Skeletal muscle cell (primary cell): ENCODE measurements at places on chromosomes 12 and 14.
A peak's percentile ranks its signal among the peaks of the same experiment; 100 is the strongest.

DNA sequence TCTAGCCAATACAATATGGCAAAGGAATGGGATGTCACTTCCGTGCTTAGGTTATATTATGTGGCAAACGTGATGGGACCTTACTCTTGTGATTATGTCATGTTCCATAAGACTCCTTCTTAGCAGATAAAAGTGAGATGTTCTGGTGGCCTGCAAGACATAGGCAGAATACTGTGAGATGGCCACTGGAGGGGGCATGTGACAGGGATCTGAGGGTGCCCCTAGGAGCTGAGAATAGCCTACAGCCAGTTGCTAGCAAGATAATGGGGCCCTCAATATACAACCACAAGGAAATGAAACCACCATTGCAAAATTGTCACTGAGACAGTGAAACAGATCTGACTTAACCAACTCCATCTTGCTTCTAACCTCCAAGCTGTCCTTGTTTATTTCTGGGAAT lies 151.4 kb upstream of the SSTR1 start:
- DNase-seq, result no peak

GRCh38 chr14:41925409-41925808 lies 318.7 kb downstream of the LRFN5 start:
- peak; percentile 8 for DNase-seq

DNA sequence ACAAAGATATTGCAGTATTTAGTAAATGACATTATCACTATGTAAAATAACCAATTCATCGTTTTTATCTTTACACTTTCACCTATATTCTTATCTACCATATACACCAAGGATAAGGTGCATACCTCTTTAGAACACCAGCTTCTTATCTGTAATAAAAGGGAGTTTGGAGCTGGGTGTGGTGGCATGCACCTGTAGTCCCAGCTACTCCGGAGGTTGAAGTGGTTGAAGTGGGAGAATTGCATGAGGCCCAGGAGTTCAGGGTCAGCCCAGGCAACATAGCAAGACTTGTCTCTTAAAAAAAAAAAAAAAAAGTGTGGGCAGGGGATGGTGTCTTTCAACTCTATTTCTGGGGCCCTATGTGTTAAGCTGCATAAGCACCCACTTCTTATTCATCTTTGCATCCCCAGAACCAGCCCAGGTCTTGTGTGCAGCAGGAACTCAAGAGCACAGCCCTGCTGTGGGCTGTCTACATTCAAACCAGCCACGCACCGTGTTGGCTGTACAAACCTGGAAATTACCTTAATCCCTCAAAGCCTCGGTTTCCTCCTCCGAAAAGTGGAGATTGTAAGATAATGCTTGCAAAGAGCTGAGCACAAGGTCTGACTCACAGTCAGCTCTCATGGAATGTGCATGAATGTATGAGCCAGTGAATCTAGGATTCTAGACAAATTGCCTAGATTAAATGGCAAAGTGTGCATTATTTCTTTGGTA lies 256.6 kb upstream of the FOXN3 start:
- DNase-seq, result no peak

DNA sequence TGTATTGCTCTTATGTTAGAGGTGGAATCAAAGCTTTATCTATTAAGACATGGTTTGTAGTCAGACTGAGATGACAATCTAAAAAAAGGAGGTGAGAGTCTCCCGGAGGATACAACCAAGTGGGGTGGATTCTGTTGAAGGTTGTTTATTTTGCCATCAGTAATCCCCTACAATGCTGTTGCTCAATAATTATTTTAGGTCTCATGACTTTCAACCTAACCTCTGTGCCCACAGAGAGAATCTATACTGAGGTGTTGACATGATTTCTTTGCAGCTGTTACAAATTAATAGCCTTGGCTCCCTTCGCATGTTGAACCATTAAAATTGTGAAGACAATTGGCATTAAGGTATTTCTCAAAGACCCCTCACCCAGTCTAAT lies 28.7 kb upstream of the FOS start:
- no peak for DNase-seq

DNA sequence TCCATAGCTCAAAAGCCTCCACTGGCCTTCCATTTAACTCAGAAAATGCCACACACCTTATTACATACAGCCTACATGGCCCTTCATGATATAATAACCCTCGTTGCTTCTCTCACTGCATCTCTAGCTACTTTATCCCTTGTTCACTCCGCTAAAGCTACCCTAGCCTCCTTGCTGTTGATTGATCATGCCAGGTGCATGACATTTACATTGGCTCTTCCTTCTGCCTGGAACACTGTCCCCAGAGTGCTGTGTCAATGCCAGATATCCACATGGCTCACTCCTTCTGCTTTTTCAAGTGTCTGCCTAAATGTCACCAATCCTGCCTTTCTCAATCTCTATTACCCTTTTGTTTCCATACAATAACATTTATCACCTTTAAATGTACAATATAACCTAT lies 58.3 kb downstream of the CAND1 start:
- no peak for DNase-seq

- no peak for DNase-seq
Measured at GRCh38 chr12:120710805-120711296, 593 bp downstream of the UNC119B start.

GRCh38 chr12:78617683-78618082 lies 246.9 kb upstream of the SYT1 start:
- DNase-seq, result no peak

DNA sequence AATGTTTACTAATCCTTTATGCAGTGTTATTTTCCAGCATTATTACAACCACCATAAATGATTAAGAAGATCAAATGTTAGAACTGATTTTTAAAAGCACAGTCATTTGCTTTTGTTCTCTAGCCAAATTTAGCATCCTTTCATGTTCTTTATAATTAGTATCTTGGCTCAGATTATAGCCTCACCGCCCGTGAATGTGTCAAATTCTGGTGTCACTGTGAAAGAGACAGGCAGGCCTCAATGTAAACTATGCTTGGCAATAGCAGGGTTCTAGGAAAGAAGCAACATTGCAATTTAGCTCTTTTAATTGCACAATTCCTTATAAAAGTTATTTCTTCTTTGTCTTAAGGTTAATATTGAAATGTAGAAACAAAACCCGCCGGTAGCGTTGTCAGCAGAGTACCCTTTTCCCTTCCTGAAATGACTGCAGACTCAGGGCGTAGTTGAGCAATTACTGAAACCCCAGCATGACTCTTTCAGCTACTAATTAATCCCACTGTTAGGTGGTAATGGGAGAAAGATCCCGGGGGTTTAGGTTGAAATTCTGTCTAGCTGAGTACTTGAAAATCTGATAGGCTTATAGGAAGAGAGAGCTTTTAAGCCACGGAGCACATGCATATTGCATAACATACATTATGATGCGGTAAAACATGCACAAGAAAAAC lies 1600.5 kb upstream of the SEL1L start:
- no peak for DNase-seq

DNA sequence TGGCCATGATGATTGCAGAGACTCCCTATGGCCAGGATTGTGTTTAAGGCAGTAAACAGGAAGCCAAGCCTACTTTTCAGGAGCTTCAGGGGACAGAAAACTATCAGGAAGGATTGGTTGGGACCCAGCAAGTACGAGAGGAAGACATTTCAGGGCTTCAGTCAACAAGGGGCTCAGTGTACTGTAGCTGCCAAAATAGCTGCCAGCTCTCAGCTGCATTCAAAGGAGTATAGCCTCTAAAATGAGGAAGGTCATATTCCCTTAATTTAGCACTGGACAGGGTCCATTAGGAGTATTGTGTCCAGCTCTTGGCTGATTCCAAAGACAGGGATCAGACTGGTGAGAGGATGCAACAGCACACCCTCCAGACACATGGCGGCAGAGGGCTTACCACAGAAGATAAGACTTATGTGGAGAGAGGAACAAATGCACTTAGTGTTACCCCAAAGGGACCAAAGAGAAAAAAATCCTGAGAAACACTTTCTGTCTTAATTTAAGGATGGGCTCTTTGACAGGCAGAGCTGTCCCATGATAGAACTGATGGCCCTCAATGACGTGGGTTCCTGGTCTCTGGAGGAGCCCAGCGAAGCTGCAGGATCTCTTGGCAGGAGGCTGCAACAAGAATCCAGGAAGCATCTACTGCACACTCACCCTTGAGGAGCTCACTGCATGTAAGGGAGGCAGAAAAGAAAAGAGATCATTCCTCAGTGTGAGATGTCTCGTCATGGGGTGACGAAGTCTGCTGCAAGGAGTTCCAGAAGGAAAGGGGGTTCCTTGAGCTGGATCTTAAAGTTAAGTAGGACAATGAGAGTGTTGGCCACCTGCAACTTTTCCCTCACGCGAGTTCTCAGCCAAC lies 14.8 kb downstream of the BDKRB1 start:
- DNase-seq, result no peak

GRCh38 chr12:42696406-42697149 lies 107.0 kb upstream of the PRICKLE1 start:
- peak; percentile 78 for DNase-seq

DNA sequence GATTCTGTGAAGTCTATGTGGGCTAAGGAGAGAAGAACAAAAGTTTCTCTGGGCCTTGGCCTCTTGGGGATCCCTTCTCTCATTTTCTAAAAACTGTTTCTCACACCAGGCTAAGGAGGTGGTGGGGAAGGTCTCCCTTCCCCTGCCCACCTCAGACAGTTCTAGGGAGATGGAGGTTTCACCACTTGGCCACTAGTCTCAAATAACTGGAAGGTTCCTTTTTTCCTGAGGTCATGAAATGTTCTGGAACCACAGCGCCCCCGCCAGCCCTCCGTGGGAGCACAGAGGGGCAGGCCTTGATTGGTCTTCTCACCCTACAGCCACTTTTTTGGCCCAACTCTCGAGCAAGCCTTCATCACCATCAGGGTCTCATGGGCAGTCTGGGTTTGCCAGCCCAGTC lies 12.6 kb downstream of the C12orf43 start:
- DNase-seq, result no peak

DNA sequence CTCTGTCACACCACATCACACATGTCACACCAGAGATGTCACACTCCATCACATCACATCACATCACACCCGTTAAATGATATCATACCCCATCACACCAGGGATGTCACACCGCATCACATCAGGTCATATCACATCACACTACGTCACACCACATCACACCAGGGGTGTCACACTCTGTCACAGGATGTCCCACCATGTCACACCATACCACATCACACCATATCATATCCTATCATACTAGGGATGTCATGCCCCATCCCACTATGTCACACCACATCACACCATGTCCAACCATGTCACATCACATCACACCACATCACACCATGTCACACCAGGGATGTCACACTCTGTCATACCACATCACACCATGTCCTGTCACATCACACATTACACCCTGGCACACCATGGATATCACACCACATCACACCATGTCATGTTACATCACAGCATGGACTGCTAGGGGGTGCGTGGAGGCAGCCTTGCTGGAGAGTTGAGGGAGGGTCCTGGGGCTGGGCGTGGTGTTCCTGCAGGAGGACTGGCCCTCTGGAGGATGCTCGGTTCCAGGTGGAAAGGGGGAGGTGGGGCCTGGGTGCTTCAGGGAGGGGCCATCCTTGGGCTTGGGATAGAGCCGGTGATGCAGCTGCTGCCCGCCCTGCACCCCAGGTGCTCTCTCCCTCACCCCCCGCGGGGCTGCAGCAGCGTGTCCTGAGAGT lies 134.6 kb downstream of the TMEM121 start:
- no peak for DNase-seq

GRCh38 chr12:70364695-70365397 lies 1.2 kb upstream of the KCNMB4 start:
- no peak for DNase-seq

GRCh38 chr14:35576260-35576659 lies 42.3 kb downstream of the INSM2 start:
- no peak for DNase-seq

GRCh38 chr12:8127138-8127537 lies 3.7 kb downstream of the CLEC4A start:
- no peak for DNase-seq

- DNase-seq, result no peak
Measured at GRCh38 chr12:14589169-14590004, 21.7 kb upstream of the PLBD1 start.

- no peak for DNase-seq
Measured at GRCh38 chr14:25484235-25484634, 434.3 kb upstream of the STXBP6 start.

GRCh38 chr14:26702721-26703230 lies 104.9 kb upstream of the NOVA1 start:
- no peak for DNase-seq

DNA sequence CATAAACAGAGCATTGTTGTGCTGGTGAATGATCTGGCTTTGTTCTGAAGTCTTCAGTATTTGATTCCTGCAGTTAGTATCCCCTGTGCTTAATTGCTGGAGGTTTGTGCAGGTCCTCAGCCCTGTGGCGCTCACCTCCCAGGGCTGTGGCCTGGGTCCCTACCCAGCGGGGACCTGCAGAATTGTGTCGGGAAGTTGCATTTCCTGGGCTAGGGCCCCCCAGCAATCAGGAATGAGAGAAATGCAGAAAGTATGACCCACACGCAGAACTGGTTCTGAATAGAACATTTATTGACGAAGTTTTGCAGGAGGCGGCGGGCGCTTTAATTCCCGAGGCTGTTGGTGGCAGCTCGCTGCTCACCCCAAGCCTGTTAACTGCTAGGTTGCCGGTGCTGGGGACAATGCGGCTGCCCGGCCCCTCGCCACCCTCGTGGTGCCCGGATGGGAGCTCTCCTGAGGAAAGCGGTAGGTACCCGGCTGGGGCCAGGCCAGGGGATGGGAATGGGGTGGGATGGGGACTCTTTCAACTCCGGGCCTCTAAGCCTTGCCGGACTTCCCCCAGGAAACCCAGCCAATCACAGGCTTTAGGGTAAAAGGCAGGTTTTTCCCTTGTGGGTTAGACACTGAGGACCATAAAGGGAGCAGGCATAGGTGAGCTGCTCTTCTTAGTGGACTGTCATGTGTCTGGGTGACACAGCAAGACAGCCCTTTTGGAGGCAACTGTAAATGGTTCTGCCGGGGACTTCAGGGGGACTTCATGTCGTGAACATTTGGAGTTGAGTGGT lies 11.6 kb downstream of the PLEKHG3 start:
- no peak for DNase-seq

DNA sequence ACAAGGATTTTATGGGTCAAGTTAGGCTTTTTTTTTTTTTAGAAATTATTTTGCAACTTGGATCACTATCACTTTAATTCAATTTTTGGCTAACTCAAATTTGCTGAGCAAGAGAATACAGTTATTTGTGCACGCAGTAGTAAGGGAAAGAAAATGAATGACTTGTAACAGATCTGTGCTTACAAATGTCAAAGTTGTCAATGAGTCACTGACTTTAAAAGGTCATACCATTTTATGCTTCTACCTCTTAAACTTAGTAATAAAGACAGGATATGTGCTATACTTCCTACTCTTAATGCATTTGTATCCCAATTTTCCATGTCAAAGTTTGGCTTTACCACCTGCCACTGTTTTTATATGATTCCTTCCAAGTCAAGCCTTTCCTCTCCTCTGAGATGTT lies 131.1 kb upstream of the FBXO33 start:
- no peak for DNase-seq

DNA sequence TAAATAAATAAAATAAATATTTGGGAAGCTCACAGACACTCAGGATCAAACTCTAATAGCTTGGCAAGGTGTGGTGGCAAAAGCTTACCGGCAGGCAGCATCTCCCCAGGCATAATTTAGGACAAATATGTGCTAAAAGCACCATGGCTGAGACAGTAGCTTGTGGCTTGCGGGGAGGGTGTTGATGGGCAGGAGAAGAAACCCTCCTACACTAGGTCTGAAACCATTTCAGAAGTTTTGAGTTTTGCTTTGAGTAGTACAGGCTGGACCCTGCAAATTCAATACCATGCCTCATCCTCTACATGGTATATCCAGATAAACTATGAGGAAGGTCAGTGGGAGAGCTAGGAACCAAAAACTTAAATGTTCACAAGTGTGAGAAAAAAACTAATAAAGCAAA lies 33.1 kb downstream of the MAP3K9 start:
- DNase-seq, result no peak

- DNase-seq, result no peak
Measured at GRCh38 chr12:31479516-31480210, 111.3 kb downstream of the DENND5B start.
